ENCODE measurements at places on chromosomes 4 and X.

DNA sequence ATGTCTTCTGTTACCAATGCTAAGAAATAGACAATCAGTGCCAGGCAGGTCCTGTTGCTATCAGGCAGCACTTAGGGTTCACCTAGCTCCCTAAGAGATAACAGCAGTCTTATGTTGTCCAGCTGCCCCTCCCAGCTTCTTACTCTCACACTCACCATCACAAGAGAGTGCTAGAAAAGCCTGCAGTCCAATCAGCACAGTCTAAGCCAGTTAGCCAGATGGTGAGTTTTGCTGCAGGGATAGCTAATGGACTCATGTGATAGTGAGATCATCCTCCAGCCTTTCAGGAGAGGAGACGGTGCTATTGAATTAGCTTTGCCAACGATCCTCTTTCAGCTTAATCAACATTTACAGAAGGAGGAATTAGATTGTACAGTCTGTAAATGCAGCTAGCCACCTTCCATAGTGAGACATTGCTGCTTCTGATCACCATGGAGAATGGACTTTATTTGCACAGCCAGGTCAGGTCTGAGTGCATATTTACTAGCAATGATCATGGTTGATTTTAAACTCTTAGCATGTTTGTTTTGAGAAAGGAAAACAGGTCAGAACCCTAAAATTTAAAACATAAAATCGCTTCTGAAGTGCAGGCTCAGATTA lies 438.3 kb downstream of the CENPC start:
- H3K27ac ChIP-seq = no peak overlapping the region
- H3K27me3 ChIP-seq = no peaks in the 10 kb centered on the region
- no peaks in the 10 kb centered on the region for H3K36me3 ChIP-seq
- no peaks in the 10 kb centered on the region for H3K4me1 ChIP-seq
- ATAC-seq = no peak

DNA sequence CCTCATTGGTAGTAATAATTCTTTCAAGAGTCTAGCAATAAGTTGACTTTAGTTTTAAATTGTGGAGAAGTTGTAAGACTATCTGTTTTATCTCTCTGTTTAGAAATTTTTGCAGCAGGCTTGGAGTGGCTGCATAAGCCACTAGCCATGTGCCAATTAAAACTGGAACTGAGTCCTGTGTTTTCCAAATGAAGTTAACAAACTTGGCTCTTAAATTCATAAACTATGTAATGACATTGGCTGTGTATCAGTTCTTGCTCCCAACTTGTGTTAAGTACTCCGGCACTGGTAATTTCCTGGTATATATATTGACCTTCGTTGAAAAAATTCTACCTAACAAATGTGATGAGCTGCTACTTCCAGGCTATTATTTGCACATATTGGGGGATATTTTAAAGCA lies 420.4 kb downstream of the GBA3 start:
- ATAC-seq = no peak
- H3K4me3 ChIP-seq = no peak overlapping the region
- no peaks in the 10 kb centered on the region for H3K36me3 ChIP-seq
- no peak overlapping the region for H3K27ac ChIP-seq

GRCh38 chr4:152997771-152998487 lies 61.8 kb downstream of the FHDC1 start:
- no peak for ATAC-seq
- peaks cover 34% of the 10 kb centered on the region for H3K27me3 ChIP-seq
- H3K36me3 ChIP-seq = no peaks in the 10 kb centered on the region
- no peak overlapping the region for H3K4me3 ChIP-seq
- H3K27ac ChIP-seq = no peak overlapping the region

DNA sequence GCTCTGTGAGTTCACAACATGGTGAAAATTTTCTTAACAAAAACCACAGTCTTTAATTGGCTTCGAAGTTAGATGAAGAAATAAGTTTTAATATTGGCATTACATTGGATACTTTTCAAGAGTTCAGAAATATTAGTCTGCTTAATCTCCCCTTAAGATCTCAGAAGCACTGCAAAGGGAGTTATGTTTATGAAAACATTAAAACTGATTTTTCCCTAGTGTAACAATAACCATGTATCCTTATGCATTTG lies 1.5 kb downstream of the SETD7 start:
- peak overlapping the region; percentile 89 for H3K27ac ChIP-seq
- no peak for ATAC-seq
- peak overlapping the region; percentile 97 for H3K4me3 ChIP-seq
- H3K36me3 ChIP-seq = no peaks in the 10 kb centered on the region
- peaks cover 46% of the 10 kb centered on the region for H3K4me1 ChIP-seq

DNA sequence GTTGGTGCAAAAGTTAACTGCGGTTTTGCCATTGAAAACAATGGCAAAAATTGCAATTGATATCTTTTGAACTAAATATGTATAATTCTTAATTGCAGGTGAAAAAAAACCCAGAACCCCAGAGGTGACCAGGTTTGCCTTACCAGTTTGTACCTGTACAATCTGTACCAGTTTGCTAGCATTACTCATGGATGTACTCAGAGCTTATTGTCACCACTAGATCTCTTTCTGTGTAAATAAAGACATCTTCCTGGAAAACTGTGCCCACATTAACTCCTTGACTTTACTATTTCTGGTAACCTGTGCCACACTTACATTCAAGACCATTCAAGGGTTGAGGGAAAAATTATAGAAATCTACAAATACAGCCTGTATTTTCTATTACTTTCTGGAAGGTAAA lies 139.7 kb downstream of the ELOVL6 start:
- H3K4me3 ChIP-seq = no peak overlapping the region
- no peak for ATAC-seq
- H3K36me3 ChIP-seq = no peaks in the 10 kb centered on the region
- no peaks in the 10 kb centered on the region for H3K27me3 ChIP-seq
- peaks cover 15% of the 10 kb centered on the region for H3K4me1 ChIP-seq
